Placental pericyte (primary cell): ENCODE measurements at places on chromosomes 3 and 15. TPM values are rescaled to one million over a fixed set of nuclear protein-coding genes. Genes with fewer than 3 reads are reported as not detected.

Gene SCAANT1
- not detected in 2 replicates for total RNA-seq

Gene IQCH
- 1.5 and 1.9 TPM in 2 replicates for total RNA-seq

Gene GPR160
- total RNA-seq, result 0.14 and 0.44 TPM in 2 replicates

Gene PAK6
- total RNA-seq, result under 0.01 TPM in 1 of 2 replicates, not detected in the other

Gene RNF168
- 26.1 and 26.9 TPM in 2 replicates for total RNA-seq

Gene CMTM6
- 59.3 and 107 TPM in 2 replicates for total RNA-seq

Gene SERINC4
- total RNA-seq, result not detected in 2 replicates

Gene WNT5A
- 128 and 1,124 TPM in 2 replicates for total RNA-seq
